ENCODE measurements at places on chromosomes 5 and 9.

- DNase-seq: no peak
Measured at GRCh38 chr5:120545951-120546350, 81.9 kb downstream of the PRR16 start.

- no peak for DNase-seq
Measured at GRCh38 chr5:152953788-152954483, 536.5 kb upstream of the GRIA1 start.

GRCh38 chr5:65262649-65263059, 219.1 kb downstream of the ADAMTS6 start:
- no peak for DNase-seq

DNA sequence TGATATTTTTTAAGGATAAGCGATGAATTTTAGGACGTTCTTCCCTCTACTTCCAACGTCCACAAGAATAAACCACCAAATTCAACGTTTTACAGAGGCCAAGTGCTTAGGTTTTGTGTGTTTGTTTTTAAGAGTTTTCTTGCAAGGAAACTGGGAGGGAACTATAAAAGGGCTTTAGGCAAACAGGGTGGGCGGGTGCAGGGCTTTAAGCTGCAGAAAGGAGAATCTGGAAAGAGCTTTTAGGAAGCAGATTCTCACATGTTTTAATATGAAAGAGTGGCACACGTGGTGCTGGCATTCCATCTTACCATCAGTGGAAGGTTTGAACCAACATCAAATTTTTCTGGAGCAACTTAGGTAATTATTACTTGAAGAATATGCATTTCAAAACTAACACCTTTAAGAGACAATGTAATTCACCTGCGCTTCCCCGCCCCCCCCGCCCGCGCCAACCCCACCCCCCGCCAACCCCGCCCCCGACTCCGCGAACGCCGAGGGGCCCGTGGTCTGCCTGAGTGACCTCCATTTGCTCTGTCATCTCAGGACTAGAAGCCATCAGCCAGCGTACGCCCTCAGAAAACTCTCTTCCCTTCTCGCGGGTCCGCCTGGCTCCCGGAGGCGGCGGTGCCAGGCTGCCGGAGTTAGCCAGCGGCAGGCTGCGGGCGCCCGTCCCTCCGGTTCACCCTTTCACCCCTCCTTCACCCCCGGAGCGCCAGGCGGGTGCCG, 911 bp upstream of the PIK3R1 start:
- peak; percentile 59 for DNase-seq

DNA sequence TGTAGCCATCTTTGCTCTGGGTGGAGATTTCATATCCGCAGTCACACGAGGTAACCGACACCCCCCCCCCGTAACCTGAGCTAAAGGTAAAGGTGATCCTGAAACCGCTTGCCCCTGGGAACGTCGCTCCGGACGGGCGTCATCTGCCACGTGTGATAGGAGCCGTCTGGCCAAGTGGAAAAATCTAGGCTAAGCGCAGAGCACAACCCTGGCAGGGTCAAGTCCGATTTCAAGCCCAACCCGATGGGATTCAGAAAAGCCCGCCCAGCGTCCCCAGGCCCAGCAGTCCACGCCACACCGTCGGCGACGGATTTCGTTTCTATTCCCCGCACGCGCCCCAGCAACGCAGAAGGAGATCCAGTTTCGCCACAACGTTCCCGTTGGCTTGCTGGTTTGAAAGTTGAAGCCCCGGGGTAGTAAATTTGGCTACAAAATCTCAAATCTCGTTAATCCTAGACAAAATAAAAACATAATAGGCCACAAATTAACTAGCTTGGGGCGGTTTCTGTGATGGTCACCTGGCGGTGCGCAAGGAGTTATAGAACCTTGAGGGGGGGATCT, 32.4 kb upstream of the NFIB start:
- DNase-seq: no peak

DNA sequence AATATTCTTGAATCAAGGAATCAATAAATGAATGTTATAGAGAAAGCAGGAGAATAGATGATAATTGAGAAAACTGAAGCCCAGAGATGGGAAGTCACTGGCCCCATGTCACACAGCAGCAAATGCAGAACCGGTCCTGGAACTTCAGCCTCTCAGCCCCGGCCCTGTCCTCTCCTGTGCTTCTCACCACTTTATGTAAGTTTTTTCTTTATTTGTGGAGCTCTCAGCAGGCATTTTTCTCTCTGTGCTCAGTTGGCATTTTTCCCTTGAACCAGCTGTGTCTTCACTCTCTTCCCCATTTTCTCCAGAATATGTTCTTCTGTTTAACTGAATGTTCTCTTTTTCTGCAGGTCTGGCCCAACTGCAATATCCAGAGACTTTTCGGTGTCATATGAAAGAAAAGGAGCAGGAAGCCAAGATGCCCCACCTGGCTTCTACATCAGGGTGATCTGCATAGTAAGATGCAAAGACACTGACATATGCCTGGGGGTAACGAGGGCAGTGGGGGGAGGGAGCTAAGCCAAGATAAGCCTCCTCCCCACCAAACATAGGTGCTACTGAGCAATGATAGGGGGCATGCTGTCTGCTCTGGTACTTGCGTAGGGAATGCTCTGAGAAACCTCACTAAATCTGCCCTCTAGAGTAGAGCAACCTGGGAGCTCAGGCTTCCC, 12.8 kb upstream of the LCP2 start:
- peak; percentile 55 for DNase-seq

DNA sequence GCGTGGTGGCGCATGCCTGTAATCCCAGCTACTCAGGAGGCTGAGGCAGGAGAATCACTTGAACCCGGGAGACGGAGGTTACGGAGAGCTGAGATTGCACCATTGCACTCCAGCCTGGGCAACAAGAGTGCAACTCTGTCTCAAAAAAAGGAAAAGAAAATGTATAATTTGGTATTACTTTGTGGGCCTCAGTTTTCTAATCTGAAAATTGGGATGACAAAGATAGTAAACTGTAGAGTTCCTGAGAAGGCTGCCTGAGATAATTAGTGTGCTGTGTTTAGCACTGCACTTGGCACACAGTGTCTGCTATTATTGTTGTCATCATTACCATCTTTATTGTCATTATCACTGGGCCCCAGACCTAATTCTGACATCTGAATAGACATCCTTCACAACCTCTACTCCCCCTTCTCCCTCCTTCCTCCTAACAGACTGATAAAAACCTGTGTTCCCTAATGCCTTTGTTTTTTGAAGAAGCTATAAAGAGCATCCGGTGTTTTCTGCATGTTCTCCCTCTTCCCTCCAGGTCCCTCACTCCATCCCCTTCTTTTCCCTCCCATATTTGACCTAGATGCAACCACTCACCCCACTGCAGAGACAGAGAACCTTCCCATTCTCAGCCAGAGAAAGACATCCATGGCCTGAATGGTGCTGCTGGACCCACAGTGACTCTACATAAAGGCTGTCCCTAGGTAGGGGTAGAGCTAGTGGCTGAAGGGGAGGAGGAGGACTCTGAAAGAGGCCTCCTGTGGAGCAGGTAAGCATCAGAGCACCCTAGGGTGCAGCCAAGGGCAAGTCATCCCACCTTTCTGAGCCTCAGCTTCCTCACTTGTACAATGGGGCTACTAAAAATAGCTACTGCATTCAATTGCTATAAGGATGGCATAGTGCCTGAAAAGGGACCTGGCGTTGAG, 15.7 kb upstream of the CYSTM1 start:
- DNase-seq: no peak

GRCh38 chr5:123517476-123517875, 5.5 kb downstream of the CSNK1G3 start:
- DNase-seq: no peak

- no peak for DNase-seq
Measured at GRCh38 chr5:166994226-166994625, 1297.2 kb upstream of the WWC1 start.

DNA sequence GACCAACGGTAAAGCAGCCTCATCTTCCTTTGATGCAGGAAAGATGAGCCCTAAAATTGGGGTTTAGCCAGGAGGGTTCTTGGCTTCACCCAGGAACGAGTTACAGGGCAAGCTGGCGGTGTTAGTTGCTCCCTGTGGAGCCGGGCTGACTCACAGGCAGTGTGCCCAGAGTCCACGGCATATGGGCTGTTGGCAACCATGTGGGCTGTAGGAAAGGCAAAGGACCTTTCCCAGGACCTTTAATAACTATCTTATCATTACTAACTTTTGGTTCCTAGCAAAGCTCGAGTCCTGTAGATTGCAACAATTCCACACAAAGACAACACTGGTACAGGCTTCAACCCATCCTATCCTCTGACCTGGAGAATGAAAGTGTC, 29.8 kb upstream of the CLPTM1L start:
- DNase-seq: no peak

DNA sequence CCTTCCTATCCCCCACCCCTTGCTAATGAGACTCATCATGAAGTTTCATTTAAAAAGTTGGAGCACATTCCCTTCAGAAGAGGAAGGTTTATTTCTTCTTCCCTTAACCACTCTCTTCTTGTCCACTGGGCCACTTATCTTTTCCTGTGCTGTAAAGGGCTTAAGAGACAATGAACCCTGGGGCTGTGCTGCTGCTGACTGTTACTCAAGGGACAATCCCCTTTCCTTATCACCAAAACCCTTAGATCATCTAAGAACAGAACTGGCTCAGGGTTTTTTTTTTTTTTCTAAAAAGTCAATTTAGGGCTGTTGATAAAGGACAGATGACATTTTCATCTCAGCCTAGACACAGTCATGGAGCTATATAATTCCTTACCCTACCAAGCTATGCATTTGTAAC, 29.6 kb downstream of the CAPSL start:
- no peak for DNase-seq

DNA sequence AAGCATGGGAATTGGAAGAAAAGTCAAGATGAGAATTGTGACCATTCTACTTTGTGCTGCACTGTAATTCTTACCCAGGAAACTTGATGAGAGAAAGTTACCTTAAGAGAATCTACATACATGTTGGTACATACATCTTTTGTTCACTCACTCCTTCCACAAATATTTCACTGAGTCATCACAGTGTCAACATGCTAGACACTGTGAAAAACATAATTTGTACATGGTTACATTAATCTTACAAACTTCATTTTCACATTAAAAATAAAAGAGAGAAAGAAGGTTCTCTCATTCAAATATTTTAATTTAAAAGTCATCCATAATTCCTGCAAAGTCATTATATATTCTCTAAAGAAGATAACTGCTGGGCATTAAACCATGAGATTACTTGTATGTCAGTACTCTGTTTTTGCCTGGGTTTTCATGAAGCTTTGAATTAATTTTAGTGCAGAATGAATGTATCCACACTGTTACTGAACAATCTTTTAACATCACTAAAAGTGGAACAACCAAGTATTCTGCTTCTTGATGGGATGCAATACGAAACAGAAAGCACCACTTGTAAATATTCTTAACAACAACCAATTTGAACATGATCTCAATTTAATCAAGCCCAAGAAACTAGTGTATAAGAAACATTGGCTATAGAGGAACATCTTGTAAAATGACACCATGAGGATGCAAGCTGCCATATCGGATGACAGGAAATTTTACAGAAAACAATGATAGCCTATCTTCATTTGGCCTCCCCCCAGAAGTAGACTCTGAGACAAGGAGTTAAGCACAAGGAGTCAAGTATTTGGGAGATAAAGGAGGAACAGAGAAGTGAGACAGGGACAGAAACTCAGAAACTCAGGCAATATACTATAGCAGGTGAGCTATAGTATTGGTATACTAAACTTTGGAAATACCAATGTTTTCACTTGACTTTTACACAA, 28.4 kb downstream of the ERP44 start:
- DNase-seq: no peak

- no peak for DNase-seq
Measured at GRCh38 chr5:53076014-53076583, 33.5 kb downstream of the MOCS2 start.

DNA sequence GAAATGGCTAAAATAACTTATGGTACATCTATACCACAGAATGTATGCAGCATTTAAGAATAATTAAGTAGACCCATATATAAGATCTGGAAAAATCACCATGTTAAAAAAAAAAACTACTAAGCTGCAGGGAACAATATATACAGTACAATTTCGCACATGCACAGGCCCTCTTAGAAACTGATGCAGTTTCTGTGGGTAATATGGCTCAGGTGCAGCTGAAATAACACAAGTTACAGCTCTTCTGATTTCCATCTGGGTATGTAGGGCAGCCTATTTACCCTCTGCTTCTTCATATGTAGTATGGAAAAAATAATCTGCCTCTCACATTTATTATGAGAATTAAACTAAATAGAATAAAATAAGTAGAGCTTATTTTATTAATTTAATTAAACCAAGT, 82.9 kb downstream of the YIPF5 start:
- DNase-seq: no peak

DNA sequence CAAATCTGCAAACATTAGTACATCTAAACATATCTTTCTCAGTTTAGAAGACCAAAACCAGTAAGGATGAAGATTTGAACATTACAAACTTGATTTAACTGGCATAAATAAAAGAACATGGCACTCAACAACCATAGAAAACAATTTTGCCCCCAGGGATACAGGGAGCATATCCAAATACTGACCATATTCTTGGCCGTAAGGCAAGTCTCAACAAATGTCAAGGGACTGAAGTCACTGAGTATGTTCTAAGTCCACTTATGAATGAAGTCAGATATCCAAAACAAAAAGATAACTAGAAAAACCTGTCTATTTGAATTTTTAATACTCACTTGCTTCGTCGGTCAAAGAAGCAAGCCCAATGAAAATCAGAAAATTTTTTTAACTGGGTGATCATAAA, 14.1 kb downstream of the FEM1C start:
- DNase-seq: no peak

DNA sequence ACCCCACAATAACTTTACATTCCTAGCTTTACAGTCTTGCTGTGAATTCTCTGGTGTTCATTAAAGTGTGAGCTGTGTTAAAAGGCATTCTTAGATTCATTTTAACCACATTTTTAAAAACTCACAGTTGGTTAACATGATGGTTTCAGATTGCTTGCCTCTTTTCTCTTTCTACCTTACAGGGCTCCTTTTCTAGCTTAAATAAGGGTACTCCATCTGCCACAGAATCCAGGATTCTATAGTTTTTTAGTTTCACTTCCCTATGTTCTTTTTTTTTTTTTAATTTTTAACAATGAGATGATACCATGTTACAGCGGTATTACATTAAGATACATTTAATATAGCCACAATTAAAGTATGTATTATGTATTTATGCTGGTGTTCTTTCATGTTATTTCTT, 3.9 kb upstream of the FBXO4 start:
- DNase-seq: no peak

DNA sequence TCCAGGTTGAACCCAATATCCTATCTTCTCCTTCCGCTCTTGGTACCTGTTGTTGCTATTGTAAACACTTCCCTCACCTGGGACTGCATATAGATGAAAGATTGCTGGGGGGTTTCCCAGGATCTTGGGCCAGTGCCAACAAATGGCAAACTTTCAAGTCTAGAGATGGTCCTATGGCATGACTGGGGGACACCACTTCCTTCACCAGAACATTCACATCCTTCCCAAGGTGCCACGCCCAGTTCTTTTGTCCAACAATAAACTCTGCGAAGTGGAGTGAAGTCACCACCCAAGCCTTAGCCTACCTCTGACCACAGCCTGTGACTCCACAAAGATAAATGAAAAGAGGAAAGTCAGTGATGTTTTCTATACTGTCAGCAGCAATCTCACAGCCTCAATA, 34.4 kb downstream of the DOCK8 start:
- DNase-seq: no peak

GRCh38 chr9:27766073-27766835, 193.0 kb upstream of the C9orf72 start:
- no peak for DNase-seq

Measured in activated CD8-positive, alpha-beta memory T cell treated with anti-CD3 and anti-CD28 coated beads for 24 hours (primary cell).